ENCODE measurements at places on chromosomes 3 and 15.

GRCh38 chr15:95401587-95401986 is 928.9 kb upstream of the NR2F2 start:
- DNase-seq: no peak

GRCh38 chr15:47194718-47195117 is 522.6 kb upstream of the SEMA6D start:
- DNase-seq: no peak

- no peak for DNase-seq
Measured at GRCh38 chr3:76586471-76586870, 453.4 kb upstream of the ROBO2 start.

DNA sequence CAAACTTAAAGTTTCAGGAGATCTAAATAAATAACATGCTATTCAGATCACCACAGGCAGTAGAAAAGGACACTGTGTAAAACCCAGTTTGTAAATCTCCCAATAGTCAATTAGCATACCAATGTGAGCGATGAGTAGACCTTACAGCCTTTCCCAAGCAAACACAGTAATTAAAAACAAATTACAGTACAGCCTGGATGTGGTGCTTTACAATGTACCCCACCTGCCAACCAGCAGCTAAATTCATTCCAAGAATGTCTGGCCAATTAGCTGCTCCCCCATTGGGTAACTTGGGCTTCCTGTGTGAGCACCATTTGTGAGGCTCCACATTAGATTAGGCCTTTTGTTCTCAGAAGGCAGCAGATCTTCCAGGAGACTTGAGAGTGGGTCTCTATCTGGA is 635.0 kb downstream of the TBL1XR1 start:
- DNase-seq: no peak

GRCh38 chr3:49877716-49878115 is 8.0 kb upstream of the CAMKV start:
- no peak for DNase-seq

DNA sequence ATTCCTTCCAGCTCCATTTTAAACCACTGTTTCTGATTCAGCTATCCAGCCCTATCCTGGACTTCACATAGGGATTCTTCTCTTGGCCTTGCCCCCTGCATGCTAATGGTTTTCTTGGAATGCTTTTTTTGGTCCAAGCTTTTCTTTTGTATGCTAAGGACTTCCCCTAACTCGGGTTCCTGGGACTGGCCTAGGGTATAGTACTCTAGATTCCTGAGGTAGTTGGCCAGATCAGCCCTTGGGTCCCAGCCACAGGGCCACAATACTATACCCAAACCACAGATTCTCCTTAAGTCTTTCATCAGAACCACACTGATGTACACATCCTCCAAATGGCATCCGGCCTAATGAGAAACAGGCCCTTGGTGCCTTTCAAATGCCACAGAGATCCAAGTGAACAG is 2.8 kb downstream of the FYCO1 start:
- no peak for DNase-seq

All from activated CD8-positive, alpha-beta memory T cell treated with anti-CD3 and anti-CD28 coated beads, Interleukin-2, amount 50 U/mL, for 48 hours (primary cell).